GM04503 (cell line): ENCODE measurements at places on chromosomes 7 and 10.

GRCh38 chr7:127844707-127845331 is 186.4 kb downstream of the LRRC4 start:
- DNase-seq: no peak

GRCh38 chr7:120799813-120800475 is 58.0 kb downstream of the TSPAN12 start:
- DNase-seq: no peak

DNA sequence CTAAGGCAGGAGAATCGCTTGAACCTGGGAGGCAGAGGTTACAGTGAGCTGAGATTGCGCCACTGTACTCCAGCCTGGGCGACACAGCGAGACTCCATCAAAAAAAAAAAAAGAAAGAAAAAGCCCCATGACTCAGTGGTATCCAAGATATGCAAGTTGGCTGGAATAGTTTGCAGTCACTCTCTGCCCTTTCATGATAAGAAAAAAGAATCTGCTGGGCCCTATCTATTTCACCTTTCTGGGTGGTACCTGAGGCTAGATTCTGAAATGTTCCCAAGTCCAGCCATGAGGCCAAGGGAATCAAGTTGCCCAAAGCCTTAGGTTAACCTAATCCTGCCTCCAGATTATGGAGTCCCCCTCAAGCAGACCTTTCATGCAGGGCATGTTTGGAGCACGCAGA is 24.3 kb downstream of the NKX2-3 start:
- DNase-seq: no peak

DNA sequence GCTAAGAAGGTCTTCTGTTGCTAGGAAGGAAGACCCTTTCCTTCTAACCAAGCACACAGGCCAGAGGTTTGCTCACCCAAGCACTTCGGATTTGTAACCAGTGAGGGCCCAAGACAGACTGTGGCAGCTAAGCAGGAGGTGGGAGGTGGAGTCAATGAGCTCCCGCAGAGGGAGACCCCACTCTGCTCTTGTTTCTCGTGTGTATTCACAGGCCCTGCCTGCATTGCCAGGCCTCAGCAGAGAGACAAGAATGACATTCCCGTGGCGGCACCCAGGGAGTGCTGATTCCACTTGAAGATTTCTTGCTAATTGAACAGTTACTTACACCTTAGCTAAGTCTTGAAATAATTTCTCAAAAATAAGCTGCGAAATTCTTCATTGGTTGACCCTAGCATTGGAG is 13.4 kb downstream of the PKD1L1 start:
- DNase-seq: no peak

GRCh38 chr7:91533996-91534395 is 269.8 kb downstream of the FZD1 start:
- no peak for DNase-seq

- no peak for DNase-seq
These were observed 93.8 kb upstream of the FAM13C start for GRCh38 chr10:59456199-59456598.

GRCh38 chr7:152292897-152293296 is 142.9 kb downstream of the KMT2C start:
- no peak for DNase-seq

DNA sequence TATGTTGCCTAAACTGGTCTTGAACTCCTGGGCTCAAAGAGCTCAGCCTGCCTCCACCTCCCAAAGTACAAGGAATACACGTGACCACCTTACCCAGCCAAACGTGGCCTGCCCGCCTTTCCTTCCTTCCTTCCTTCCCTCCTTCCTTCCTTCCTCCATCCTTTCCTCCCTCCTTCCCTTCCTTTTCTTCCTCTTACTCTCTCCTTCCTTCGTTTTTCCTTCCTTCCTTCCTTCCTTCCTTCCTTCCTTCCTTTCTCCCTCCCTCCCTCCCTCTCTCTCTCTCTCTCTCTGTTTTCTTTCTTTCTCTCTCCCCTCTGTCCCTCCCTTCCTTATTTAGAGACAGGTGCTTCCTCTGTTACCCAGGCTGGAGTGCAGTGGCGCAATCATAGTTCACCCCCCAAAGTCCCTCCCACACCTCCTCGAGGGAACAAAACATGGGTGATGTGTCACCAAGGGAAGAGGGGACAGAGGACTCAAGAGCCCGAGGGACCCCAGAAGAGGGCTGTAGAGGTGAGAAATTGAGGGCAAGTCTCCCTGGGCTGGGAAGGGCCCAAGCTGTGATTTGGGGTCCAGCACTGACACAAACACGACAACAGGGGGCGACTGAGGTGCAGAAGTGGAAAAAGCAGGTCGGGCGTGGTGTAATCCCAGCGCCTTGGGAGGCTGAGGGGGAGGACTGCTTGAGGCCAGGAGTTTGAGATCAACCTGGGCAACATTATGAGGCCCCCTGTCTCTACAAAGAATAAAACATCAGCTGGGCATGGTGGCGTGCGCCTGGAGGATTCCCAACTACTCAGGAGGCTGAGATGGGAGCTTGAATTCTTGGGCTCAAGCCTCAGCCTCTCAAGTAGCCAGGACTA is 28.1 kb downstream of the EPHB4 start:
- DNase-seq: no peak

DNA sequence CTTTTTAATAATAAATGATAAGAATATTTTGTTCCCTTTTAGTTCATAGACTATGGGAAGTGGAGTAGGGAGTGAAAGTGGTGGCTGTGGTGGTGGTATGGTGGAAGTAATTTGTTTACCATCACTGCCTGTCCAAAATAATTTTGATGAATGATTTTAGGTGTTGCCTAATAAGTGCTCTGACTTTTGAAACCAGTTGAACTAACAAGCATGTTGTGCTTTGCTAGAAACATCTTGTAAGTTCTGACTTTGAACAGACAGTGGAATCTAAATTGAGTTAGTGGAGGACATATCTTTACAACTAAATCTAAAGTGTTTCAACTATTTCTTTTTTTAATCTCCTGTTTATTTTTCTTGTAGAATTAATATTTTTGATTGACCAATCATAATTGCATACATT is 49.7 kb downstream of the ZEB1 start:
- no peak for DNase-seq

- DNase-seq: no peak
These were observed 13.5 kb downstream of the AQP1 start for GRCh38 chr7:30925117-30925516.

GRCh38 chr10:88953662-88954061 is 1.1 kb upstream of the ACTA2 start:
- DNase-seq: no peak

GRCh38 chr10:36170943-36171501 is 528.9 kb upstream of the FZD8 start:
- no peak for DNase-seq

DNA sequence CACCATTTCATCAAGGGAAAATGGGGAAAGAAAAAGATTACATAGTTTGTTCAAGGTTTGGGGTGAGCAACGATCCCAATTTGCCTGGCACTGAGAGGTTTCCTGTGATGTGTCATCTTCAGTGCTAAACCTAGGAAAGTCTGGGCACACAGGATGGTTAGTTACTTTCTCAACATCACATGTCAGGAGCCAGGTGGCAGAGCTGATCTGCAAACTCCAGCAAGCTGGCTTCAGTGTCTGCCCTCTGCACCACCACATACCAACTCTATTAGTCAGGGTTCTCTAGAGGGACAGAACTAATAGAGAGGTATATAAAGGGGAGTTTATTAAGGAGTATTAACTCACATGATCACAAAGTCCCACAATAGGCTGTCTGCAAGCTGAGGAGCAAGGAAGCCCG is 11.3 kb downstream of the ADAM12 start:
- no peak for DNase-seq

DNA sequence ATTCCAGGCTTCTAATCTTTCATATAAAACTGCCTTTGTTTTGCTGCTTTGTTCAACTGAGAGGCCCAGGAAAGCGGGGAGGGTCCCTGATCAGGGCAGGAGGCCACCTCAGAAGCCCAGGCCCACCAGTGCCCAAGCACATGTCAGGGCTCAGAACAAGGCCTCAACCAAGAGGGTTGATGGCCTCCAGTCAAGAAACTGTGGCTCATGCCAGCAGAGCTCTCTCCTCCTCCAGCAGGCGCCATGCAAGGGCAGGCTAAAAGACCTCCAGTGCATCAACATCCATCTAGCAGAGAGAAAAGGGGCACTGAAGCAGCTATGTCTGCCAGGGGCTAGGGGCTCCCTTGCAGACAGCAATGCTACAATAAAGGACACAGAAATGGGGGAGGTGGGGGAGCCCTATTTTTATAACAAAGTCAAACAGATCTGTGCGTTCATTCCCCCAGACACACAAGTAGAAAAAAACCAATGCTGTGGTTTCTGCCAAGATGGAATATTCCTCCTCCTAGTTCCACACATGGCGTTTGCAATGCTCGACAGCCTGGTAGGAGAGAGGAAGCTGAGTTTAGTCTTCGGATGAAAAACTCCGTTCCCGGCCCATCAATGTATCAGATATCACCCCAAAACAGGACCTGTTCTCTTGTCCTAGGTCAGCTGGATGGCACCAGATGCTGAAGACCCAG is 34.0 kb downstream of the PSAP start:
- no peak for DNase-seq

- DNase-seq: peak; percentile 36
These were observed 75.4 kb downstream of the ANK3 start for GRCh38 chr10:60314069-60314940.

DNA sequence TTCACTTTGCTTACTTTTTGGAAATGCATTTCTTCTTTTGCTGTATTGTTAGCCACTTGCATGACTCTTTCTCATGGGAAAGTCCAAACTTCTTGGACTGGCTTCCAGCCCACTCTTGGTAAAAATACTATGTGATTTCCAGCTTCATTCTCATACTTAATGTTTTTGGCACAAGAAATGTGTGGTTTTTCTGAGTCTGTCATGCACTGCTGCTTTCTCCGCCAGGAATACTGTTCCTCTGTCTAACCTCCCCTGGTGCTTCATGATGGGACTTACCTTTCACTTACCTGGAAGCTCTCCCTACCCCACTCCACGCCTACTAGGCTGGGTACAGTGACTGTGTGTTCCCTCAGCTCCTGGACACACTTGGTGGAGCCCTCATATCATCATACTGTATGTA is 18.7 kb downstream of the MGAM2 start:
- DNase-seq: no peak

GRCh38 chr10:25059990-25060389 is 43.6 kb downstream of the THNSL1 start:
- DNase-seq: peak; percentile 51

- DNase-seq: no peak
These were observed 156.2 kb downstream of the TCERG1L start for GRCh38 chr10:131155218-131155875.
